ENCODE measurements at places on chromosomes 12 and 14.

GRCh38 chr12:129083121-129083840 lies 230.0 kb downstream of the GLT1D1 start:
- no peak for DNase-seq

DNA sequence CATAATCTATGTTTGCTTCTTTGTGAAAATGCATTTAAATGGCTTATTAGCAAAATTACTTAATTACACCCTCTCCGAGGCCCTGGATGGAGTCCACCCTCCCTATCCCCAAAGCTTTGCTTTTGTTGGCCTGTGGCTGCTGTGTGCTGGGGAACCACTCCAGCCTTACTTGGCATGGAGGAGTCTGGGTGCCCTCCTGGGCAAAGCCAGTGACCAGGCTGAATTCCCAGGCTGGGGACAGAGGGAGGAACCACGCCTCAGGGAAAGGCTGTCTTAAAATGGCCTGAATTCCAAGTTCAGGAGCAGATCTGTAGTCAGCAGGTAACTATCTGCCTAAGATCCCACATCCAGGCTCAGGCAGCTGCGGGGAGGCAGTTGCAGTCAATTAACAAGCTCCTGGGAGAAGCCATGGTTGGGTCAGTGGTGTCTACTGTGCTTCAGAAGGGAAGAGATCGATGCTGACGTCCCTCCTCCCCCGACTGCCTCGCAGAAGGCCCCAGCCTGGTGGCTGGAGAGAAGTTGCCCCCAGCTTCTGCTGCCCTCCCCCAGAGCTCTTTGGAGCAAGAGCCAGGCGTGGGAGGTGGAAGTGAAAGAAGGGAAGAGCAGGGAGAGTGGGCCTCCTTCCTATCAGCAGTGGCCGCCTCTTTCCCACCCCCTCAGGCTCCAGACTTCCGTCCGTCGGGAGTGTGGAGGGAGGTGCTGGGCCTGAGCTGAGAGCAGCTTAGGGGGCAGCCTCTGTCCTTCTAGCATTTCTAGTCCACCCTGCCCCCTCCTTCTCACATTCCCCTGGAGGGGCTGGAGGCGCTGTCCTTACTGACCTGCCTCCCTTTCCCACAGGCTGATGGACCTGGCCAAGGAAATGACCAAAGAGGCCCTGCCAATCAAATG lies 11.3 kb downstream of the VASH1 start:
- no peak for DNase-seq

DNA sequence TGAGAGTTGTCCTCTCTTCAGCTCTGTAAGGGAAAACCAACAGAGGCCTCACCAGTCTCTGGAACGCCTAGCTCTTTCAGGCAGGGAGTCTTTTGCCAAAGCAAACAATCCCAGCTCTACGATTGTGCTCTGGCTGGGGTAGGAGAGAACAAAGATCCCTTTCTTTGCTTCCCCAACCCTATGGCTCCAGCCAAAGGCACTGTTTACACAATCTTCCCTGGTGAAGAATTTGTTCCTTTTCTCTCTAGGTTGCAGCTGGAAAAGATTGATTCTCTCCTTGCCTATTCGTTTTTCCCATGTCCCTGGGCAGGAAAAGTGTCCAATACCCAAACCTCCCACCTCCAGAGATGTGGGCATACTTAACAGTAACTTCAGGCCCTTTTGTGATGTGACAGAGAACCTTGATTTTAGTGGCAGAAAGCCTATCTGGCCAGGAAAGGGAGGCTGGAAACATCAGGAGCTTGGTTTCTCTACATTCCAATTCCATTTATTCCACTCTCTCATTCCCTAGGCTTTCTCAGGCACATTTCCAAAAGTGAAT lies 16.8 kb downstream of the ATP5MC2 start:
- no peak for DNase-seq

- DNase-seq, result no peak
These were observed 3.8 kb downstream of the GALNT16 start for GRCh38 chr14:69263771-69264170.

- no peak for DNase-seq
These were observed at the start of gene ADSS1 for GRCh38 chr14:104723651-104724406. Gene ADSS1, plus strand, starts transcription at chr14:104724229. Its CDS starts 42 bp downstream, at chr14:104724271.

DNA sequence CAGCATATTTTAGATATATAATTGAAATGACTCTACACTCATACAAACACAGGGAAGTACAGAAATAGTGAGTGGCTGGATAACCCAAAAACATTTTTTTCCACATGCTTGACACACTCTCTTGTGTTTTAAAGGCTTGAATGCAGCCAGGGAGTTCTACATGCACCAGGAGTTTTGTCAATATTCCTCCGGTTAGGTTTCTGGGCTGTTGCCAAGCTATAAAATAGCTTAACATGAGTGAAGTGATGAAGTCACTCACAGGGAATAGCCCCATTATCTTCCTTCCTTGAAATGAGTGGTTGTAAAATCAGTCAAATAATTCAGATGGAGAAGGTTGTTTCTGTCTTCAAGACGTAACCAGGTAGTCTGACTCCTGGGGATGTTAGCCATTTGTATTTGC lies 582.7 kb downstream of the SLC6A15 start:
- no peak for DNase-seq

GRCh38 chr12:105322070-105322469 lies 8.4 kb upstream of the C12orf75 start:
- peak; percentile 83 for DNase-seq

- DNase-seq, result no peak
These were observed 113.9 kb upstream of the MYL2 start for GRCh38 chr12:111034083-111034885.

DNA sequence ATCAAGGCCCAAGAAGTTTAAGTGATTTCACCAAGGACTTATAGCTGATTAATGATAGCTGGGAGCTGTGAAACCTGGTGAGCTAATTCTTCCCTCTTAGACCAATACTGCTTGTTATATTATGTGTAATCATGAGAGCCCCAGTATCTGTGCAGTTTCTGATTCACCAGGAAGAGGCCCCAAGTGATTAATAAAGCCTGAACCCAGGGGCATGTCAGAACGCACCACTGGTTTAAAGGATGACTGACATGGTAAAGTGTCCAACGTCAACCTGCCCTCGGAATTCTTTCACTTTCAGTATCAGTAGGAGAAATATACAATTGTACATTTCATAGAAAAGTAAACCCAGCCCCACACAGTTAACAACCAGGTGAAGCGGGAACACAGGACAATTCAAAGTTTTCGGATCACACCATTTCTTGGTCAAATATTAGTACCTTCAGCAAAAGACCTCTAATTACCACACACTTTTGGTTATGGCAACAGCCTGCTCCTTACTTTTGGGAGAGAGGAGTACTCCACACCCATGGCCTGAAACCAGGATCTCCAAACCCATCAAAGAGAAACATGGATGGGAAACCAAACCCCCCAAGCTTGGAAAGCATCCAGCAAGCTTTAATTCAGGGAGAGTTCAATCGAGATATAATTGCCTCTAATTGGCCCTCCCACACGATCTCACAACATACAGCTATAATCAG lies 28.5 kb downstream of the TMCC3 start:
- DNase-seq, result no peak

GRCh38 chr12:99706736-99707473 lies 59.4 kb downstream of the GARIN6 start:
- no peak for DNase-seq

DNA sequence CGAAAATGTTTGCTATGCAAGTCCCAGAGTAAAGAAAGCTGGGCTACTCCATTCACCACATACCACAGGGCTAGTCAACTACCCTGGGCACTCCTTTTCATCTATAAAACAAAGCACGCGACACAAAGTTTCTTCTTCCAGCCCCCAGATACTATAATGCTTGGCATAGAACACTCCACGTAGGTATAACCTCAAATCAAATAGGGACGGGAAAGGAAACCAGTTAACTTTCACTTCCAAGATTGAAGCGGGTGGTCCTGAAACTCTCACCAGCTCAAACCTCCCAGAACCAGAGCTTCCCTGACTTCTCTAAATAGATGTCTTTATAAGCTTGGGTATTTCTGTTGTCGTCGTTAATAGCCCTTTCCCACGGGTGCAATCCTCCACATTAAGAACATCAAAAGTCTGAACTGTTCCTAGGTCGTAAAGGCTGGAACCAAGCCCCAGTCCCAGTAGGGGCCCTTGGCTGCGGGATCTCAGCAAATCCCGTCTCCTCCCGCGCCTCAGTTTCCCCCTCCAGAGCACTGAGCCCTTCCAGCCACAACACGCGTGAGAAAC lies 647 bp downstream of the LGMN start:
- DNase-seq, result peak; percentile 8

- peak; percentile 65 for DNase-seq
These were observed 207.1 kb downstream of the PIK3C2G start for GRCh38 chr12:18468246-18469075.

GRCh38 chr12:65900912-65901672 lies 76.8 kb downstream of the HMGA2 start:
- no peak for DNase-seq

All from HFFc6 (cell line).